Activated T-cell treated with anti-CD3 and anti-CD28 coated beads, Interleukin-2, amount 50 U/mL, for 24 hours (primary cell): ENCODE measurements at places on chromosomes 1 and 21.

DNA sequence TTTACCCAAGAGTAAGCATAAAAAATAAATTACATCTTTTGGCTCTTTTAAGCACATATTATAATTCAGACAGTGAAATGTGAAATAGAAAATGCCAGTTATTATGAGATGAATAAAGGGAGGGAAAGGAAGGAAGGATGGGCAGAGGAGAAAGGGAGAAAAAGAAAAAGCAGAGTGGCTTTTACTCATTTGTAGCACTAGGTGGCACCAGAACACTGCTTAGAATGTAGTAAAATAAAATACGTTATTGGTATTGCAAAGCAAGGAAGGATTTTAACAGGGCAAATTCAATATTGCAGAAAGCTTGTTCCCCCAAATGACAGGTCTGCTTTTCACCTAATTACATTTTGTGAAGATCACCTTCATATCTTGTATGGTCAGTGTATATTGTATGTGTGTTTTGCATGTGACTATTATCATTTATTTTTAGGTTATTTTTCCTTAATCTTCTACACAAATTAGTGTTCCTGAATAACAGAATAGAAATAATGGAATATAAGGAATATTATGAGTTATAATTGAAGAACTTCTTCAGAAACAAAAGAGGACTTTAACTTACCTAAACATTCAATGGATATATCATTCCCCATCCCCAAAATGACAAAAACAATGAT, 9.1 kb upstream of the PCNX2 start:
- no peak for DNase-seq

- DNase-seq: no peak
Observed at GRCh38 chr1:232704694-232705680, 75.1 kb upstream of the SIPA1L2 start.

- DNase-seq: no peak
Observed at GRCh38 chr1:74399249-74399648, 113.2 kb downstream of the LRRC53 start.

DNA sequence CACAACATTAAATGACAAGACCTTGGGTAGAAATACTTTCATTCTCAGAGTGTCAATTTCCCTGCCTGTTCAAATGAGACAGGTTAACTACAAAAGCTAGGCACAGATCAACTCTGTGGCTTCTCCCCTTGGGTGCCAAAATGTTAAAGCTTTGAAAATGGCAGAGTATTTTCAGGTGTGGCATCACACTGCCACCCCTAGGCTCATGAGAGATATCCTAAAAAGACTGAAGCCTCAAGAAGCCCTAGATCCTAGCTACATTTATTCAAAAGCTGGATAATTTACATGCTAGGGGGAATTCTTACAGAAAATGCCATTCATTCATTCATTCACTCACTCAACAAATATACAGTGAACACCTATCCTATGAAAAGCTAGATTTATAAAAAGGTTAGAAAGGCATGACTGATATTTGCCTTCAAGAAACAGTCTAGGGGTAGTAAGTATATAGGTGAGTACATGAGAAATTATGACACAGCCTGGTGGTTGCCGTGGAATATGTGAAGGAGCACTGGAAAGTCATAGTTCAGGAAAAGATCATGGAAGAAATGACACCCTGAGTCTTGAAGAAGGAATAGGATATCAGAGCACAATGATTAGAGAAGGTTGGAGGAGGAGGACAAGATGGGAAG, 15.9 kb upstream of the RAB4A start:
- no peak for DNase-seq
